T47D (cell line): ENCODE measurements at places on chromosomes 7 and 10.

DNA sequence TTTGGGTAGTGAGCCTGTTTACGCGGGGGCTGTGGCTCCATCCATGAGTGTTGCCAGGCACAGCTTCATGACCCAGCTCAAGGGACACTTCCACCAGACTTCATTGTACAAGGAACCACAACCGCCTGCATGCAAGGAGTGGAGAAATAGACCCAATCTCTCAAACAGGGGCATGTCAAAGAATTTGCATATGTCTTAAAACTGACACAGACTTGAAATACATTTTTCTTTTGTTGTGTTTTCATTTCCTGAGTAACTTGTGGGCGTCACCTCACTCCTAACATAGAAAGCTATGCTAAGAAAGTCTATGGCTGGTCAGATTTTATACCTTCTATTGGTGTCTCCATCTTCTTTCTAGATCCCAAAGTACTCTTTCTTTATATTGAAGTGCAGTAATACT is 266.2 kb upstream of the RNF32 start:
- DNase-seq, result no peak

DNA sequence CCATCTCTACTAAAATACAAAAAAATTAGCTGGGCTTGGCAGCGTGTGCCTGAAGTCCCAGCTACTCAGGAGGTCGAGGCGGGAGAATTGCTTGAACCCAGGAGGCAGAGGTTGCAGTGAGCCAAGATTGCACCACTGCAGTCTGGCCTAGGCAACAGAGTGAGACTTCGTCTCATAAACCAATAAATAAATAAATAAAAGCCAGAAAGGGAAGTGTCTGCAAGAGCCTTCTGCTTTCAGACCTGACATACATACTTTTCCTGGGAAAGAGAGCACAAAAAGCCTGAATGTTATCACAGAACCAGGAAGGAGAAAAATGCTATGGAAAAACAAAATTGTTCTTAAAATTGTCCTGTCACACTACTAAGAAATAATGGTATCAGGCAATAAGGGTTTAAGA is 4.1 kb upstream of the KIF5B start:
- DNase-seq, result no peak

DNA sequence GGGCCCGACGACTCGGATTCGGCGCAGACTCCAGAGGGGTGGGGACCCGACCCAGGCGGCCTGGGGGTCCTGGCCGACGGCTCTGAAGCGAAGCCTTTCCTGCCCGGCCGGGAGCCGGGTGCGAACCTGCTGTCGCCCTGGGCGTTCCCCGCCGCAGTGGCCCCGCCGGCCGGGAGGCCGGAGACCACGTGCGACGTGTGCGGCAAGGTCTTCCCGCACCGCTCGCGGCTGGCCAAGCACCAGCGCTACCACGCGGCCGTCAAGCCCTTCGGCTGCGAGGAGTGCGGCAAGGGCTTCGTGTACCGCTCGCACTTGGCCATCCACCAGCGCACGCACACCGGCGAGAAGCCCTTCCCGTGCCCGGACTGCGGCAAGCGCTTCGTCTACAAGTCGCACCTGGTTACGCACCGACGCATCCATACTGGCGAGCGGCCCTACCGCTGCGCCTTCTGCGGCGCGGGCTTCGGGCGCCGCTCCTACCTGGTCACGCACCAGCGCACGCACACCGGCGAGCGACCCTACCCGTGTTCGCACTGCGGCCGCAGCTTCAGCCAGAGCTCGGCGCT is 15.4 kb downstream of the ZNF316 start:
- DNase-seq, result no peak

DNA sequence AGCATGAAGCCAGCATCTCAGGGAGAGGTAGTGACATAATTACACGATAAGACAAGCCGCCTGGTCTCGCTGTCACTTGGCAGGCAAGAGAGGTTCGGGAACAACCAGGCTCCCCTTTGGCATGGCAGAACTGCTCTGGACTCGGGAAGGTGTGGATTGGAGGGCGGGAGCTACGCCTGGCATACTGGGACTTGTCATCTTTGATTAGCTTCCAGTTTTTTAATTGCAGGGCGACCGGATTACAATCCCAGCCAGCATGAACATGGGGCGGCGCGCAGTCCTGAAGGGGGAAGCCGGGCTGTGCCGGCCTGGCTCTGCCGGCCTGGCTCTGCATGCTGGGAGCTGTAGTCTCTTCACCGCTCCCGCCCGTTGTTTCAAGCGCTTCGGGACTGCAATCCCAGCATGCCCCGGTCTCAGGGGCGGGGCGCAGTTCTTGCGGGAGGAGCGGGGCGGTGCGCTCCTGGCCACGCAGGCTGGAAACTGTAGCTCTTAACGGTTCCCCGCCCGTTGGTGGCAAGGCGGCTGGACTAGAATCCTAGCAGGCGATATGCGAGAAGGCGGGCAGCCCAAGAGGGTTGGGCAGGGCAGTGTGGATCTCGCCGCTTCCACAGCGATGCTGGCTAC is 45.5 kb upstream of the ZNF716 start:
- DNase-seq, result peak; percentile 95

- DNase-seq, result no peak
Observed at GRCh38 chr7:42986781-42987248, 54.6 kb downstream of the MRPL32 start.

- DNase-seq, result no peak
Observed at GRCh38 chr7:137820677-137821420, 25.9 kb downstream of the DGKI start.

- DNase-seq, result no peak
Observed at GRCh38 chr7:46871516-46871915, 710.4 kb downstream of the TNS3 start.

DNA sequence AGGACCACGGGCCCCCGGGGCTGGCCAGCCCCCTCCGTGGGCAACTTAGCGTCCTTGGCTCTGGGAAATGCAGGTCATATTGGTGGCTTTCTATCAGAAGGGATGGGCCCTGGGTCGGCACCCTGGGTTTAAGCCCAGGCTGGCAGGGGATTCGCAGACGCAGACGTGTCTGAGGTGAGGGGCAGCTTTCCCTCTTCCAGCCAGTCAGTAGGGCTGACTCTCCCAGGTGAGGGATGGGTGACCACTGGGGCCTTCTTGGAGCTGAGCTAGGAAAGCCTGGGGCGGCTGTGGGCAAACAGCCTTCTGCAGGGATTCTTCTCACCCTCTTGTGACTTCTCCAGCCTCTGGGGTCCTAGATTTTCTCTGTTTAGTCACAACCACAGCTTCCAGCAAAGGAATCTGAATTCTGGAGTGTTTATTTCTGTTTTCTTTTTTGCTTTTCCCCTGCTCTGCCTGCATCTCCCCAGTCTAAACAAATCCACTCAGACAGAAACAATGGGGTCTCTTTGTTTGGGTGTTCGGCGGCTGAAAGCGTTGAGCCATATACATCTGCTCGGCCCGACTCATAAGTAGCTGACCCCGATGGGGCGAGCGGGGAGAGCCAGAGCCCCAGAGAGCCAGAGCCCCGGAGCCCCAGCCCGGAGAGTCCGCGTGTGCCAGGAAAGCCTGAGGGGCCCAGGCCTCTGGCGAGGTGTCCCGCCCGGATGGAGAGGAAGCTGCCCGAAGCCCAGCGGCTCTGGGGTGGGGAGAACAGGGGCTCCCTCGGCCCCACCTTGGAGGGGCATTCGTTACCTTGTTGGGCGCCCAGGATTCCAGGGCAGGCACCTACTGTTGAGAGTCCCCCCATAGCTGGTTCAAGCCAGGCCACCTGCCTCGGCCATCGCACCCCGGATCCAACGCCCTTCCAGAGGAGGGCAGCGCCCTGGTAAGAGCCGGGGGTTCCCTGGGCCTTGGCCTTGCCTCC is 2.0 kb downstream of the MNX1 start:
- no peak for DNase-seq

- peak; percentile 75 for DNase-seq
Observed at GRCh38 chr7:74612015-74612829, 45.3 kb upstream of the GTF2I start.

DNA sequence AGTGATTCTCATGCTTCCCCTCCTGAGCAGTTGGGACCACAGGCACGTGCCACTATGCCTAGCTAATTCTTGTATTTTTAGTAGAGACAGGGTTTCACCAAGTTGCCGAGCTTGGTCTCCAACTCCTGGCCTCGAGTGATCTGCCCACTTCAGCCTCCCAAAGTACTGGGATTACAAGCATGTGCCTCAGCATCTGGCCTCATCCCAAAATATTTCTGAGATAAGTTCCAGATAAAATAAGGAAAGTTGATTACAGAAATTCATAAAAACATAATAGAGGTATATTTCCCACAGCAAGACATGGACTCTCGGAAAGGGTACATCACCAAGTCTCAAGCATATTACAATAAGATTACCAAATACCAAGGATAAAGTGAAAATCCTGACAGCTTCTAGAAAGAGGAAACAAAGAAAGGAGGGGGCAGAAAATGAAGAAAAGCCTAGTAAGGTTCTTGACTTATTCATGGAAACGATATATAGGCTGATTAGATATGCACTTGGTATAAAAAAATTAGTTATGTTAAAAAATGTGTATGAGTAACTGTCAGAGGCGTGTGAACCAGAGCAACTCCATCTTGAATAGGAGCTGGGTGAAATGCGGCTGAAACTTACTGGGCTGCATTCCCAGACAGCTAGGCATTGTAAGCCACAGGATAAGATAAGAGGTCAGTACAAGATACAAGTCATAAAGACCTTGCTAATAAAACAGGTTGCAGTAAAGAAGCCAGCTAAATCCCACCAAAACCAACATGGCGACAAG is 35.0 kb downstream of the IQUB start:
- no peak for DNase-seq

DNA sequence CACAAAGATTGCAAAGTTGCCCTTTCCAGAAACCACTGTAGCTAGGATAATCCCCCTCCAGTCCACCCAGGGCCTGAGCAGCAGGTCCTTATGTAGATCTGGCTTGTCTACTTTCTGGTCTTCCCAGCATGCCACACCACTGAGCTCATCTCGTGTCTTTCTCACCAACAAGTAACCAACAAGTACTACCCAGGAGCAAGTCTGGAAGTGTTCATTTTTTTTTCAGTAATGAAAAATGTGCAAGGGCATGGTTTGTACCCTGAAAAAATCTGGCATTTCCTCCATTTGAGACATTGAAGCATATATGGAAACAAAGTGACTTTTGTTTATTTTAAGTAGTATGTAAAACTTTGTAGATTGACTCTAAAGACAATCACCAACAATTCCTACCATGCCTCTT is 120.8 kb downstream of the INHBA start:
- no peak for DNase-seq

GRCh38 chr7:122423591-122423990 is 119.0 kb upstream of the FEZF1 start:
- DNase-seq, result no peak

DNA sequence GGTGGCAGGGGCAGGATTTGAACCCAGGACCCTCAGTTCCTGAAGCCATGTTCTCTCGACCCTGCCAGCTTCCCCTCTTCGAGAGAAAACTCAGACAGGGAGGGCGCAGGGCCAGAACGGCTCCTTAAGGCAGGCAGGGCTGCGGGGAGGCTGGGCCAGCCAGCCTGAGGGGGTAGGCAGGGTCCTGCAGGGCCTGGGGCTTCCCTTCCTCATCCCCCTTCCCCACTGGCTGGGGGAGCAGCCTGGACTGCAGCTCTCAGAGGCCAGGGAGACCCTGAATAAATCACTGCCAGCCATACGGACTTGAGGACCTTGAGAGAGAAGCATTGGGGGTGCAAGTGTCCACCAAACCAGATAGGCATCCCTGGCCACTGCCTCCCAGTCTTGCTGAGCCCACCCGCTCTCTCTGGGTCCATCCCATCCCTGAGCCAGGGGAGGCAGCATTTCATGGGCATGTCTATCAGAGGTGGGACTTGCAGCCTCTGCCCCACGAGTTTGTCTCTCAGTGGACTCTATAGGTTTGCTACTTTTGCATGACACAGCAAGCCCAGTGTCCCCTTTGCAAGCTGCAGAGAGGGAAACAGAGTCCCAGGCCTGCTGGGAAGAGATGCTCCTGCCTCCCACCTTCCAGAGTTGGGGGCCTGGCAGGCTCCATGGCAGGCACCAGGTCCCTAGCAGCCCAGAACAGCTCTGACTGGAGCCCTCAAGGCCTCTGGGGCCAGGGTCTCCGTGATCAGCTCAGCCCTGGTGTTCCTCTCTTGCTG is 70.9 kb downstream of the MYL10 start:
- no peak for DNase-seq

GRCh38 chr7:134513169-134513752 is 14.1 kb upstream of the AKR1B10 start:
- peak; percentile 62 for DNase-seq

GRCh38 chr10:106504536-106504935 is 660.0 kb downstream of the SORCS1 start:
- no peak for DNase-seq

DNA sequence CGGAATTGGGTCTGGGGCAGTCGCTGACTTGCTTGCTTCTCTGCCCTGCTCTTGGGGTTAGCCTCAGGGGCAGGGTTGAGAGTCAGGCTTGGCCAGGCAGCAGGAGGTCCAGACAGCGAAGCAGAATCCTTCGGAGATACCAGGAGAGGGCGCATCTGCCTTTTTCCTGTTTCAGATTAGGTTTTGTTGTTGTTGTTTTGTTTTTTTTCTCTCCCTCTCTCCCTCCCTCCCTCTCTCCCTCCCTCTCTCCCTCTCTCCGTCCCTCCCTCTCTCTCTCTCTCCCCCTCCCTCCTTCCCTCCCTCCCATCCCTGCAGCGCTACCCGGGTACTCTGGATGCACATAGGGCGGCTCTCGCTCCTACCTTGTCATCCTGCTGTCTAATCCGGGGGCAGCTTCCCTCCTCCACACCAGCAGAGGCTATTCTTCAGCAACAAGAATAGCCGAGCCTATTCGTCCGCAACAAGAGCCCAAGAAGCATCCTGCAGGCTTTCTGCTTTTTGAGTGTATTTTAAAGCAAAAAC is 758 bp upstream of the OPTN start:
- DNase-seq, result peak; percentile 64

- no peak for DNase-seq
Observed at GRCh38 chr7:94683066-94683465, 27.1 kb upstream of the SGCE start.

DNA sequence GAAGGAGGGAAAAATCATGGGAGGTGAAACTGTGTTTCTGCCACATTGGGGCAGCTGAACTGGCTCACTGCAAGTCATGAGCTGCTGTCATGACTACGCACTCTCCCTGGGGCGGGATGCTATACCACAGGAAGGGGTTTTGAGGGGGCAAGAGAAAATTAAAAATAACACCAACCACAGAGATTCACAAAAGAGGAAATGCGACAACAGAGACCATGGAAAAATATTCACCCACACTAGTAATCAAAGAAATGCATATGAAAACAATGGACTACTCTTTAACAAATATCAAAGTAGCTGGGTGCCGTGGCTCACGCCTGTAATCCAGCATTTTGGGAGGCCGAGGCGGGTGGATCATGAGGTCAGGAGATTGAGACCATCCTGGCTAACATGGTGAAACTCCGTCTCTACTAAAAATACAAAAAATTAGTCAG is 65.2 kb upstream of the TM9SF3 start:
- no peak for DNase-seq

DNA sequence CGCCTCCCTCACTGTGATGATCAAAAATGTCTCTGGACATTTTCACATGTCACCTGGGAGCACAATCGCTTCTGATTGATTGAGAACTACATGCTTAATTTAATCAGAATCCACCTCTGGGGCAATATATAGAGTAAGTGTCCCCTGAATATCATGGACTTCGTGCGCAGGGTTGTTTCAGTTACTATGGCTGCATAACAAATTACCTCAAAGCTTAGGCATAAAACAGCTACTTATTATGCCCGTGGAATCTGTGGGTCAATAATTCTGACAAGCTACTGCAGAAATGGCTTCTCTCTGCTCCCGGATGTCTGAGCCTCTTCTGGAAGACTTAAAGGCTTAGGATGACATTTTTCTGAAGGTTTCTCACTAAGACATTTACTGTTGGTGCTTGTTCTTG is 334.4 kb downstream of the GPR158 start:
- no peak for DNase-seq

- no peak for DNase-seq
Observed at GRCh38 chr10:1241973-1242935, 186.1 kb downstream of the WDR37 start.
